ENCODE measurements at places on chromosomes 7 and 10.

GRCh38 chr7:127536394-127536691 is 49.1 kb downstream of the GCC1 start:
- no peak overlapping the region for H3K27ac ChIP-seq
- H3K27me3 ChIP-seq = no peaks in the 10 kb centered on the region
- no peaks in the 10 kb centered on the region for H3K36me3 ChIP-seq
- no peak for DNase-seq

- no peak for DNase-seq
- H3K4me1 ChIP-seq = no peaks in the 10 kb centered on the region
Measured at GRCh38 chr7:83468251-83468739, 180.6 kb downstream of the SEMA3E start.

GRCh38 chr7:133854739-133855138 is 272.4 kb upstream of the LRGUK start:
- H3K4me3 ChIP-seq = no peak overlapping the region
- H3K36me3 ChIP-seq = no peaks in the 10 kb centered on the region
- H3K27me3 ChIP-seq = no peaks in the 10 kb centered on the region

- peaks cover 8% of the 10 kb centered on the region for H3K4me1 ChIP-seq
- no peak overlapping the region for H3K27ac ChIP-seq
- H3K27me3 ChIP-seq = no peaks in the 10 kb centered on the region
- no peak overlapping the region for H3K4me3 ChIP-seq
Measured at GRCh38 chr10:79237454-79238157, 109.7 kb upstream of the PPIF start.

GRCh38 chr10:100886963-100887362 is 25.8 kb upstream of the SLF2 start:
- H3K4me3 ChIP-seq = no peak overlapping the region
- no peaks in the 10 kb centered on the region for H3K4me1 ChIP-seq
- no peak for DNase-seq
- H3K27ac ChIP-seq = no peak overlapping the region

GRCh38 chr7:150956395-150957132 is 21.6 kb downstream of the KCNH2 start:
- H3K36me3 ChIP-seq = no peaks in the 10 kb centered on the region
- DNase-seq = no peak
- H3K4me3 ChIP-seq = no peak overlapping the region

DNA sequence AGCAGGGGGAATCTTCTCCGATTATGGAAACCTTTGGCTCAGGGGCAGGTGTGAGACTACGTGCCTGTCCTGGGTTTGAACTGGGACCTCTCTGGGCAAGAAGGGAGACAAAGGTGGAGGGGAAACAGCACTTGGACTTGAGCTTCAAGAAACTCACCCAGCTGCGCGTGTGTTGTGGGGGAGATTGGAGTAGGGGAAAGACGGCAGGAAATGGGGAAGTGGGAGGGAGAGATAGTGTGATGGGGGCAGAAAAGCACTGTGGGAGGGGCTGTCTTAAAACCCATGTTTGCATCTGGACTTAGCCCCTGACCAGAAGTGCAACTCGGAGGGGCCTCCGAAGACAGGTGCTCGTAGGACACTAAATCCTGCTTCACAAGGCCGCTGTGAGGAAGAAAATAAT is 107.0 kb downstream of the HIP1 start:
- DNase-seq = no peak
- H3K36me3 ChIP-seq = no peaks in the 10 kb centered on the region
- no peaks in the 10 kb centered on the region for H3K27me3 ChIP-seq
- H3K4me3 ChIP-seq = no peak overlapping the region

GRCh38 chr10:91880310-91880709 is 29.0 kb downstream of the FGFBP3 start:
- H3K4me1 ChIP-seq = no peaks in the 10 kb centered on the region
- DNase-seq = no peak
- no peak overlapping the region for H3K4me3 ChIP-seq
- H3K36me3 ChIP-seq = no peaks in the 10 kb centered on the region

DNA sequence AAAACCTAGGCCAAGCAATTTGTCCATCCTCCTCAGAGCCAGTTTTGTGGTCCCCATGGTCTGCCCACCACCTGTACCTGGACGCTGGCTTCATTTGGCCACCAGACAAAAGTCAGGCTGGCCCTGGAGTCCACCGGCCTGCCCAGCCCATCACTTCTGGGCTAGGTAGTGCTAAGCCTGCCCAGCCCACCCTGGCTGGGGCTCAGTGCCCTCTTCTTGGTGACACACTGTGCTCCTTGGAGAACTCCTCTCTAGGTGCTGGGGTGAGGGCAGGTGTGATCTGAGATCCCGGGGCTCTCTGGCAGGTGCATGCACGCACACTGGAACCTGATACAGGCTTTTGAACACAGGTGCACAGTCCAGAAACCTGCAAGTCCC is 1.1 kb downstream of the AIFM2 start:
- no peak overlapping the region for H3K4me3 ChIP-seq
- H3K4me1 ChIP-seq = peaks cover 9% of the 10 kb centered on the region
- H3K27me3 ChIP-seq = no peaks in the 10 kb centered on the region
- no peaks in the 10 kb centered on the region for H3K36me3 ChIP-seq

DNA sequence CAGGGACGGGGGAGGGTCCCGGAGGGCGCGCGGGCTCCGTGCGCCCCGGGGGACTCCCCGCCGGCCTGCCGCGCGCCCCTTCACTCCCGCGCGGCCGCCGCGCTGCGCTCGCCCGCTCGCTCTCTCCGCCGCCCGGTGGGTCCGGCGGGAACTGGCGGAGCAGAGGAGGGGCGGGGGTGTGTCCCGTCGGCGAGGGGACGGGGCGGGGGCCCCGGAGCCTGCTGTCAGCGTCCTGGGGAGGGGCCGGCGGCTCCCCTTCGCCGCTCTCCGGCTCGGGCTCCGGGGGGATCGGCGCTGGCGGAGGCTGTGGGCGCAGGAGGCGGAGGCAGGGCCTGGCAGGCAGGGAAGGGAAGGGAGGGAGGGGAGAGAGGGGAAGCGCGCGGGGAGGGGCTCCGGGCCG is at the start of gene SH3PXD2A:
Gene SH3PXD2A (minus strand): TSS at position 153 of the 400 bp plus-strand sequence. CDS start 310 bp downstream, outside the sequence.
- peak; percentile 5 for DNase-seq
- H3K27me3 ChIP-seq = peaks cover 5% of the 10 kb centered on the region
- H3K4me1 ChIP-seq = peaks cover 16% of the 10 kb centered on the region
- peak within 1 kb of the TSS; percentile 62 for H3K4me3 ChIP-seq
- no peaks in the 10 kb centered on the region for H3K36me3 ChIP-seq
- no peak within 1 kb of the TSS for H3K27ac ChIP-seq

Data from effector memory CD4-positive, alpha-beta T cell (primary cell).